Activated CD8-positive, alpha-beta memory T cell treated with anti-CD3 and anti-CD28 coated beads for 24 hours (primary cell): ENCODE measurements at places on chromosomes 7 and 10.
A peak's percentile ranks its signal among the peaks of the same experiment; 100 is the strongest.

- no peak for DNase-seq
These were observed 111.7 kb downstream of the JCAD start for GRCh38 chr10:29947701-29948060.

GRCh38 chr10:124339119-124340032, 79.3 kb downstream of the OAT start:
- DNase-seq: peak; percentile 30

DNA sequence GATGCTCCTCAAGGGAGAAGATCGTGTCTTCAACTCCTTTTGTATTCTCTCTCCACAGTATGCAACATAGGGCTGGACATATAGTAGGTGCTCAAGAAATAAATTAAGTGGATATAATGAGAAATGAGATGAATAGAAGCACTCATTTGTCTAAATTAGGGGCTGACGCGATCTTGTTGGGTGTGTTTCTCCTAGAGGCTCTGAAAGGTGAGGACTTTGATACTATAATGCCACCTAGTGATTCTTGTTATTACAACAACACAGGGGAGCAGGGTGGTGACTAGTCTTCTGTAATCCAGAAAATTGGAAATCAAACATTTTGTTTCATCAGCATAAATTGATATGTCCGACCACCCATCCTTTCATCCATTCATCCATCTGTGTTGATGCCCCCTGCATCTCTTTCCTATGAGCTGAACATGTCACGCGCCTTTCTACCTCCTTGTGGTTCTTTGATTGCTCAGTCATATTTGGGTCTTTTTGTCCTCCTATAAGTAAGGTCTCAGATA, 3.5 kb upstream of the CFAP58 start:
- DNase-seq: peak; percentile 56

GRCh38 chr10:11213137-11213536, 195.5 kb downstream of the CELF2 start:
- DNase-seq: no peak
